ENCODE measurements at places on chromosomes 5 and 9.

DNA sequence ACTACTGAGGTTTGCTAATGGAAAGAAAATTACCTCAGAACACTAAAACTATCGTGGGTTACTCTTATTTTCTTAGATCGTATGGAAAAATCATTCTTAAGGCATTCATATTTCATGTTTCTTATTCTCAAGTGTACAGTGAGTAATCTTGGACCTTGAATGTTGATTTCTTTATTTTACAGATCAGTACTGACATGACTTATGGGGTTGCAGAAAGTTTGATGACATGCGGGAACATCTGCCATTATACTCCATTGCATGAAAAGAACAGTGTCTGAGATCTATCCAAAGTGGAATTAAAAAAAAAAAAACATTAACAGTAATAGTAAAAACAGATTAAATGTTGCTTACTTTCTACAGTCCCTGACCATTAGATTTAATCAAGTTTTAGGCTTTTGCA, 1290.2 kb upstream of the WWC1 start:
- no peak for DNase-seq

GRCh38 chr5:173549644-173550043, 66.8 kb downstream of the BOD1 start:
- no peak for DNase-seq

DNA sequence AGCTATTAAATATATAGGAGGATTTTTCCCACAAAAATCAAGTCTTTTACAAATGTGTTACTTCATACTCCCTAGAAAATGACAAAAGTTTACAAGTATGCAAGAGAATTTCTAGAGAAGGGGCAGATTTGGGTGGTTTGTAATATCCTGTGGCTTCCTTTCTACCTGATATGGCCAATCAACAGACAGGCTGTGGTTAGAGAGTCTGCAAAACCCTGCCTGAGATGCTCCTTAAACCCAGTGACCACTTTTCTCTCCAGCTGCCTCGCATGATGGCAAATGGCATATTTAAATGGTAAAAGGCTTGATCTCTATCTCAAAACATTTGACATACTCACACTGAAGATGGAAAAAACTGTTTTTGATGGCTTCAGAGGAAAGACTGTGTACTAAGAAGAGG, 550.1 kb upstream of the ZNF462 start:
- no peak for DNase-seq

DNA sequence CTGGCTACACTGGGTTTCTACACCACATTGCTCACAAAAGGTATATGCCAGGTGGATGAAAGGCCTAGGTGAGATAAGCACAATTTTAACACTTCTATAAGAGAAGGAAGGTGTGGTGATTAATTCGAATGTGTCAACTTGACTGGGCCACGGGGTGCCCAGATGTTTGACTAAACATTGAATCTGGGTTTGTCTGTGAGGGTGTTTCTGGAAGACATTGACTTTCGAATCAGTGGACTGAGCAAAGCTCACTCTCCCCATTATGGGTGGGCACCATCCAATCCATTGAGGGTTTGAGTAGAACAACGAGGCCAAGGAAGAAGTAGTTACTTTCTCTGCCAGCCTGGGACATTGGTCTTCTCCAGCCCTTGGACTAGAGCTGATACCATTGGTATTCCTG, 78.2 kb upstream of the COL5A1 start:
- DNase-seq, result no peak

DNA sequence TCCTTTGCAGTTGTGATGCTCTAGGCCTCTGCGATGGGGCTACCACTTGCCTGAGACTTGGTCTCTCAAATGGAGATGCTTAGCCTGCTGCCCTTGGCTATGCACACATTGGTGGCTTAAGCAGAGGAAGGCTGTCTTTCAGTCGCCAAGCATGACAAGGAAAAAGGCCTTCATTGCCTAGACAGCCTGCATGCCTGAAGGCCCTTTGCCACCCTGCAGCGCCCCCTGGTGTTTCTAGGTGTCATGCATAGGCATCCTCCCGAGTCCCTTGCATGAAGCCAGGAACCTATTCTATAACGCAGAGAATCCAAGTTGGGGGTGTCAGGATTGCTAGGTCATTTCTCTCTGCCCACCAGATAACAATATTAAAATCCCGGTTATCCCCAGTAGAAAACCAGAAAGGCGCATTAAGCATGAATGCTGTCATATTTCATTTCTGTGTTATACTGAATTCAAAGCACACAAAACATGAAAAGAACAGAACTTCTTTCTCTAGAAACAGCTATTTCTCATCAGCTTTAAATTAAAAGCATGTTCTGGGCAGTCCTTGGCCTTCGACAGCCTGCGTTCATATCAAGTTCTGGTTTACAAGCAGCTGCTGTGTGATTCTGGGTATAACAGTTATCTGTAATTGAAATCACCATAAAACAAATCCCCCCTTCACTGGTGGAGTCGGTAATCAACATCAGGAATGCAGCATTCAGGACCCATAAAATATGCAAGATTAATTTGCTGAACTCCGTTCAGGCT, 59.7 kb upstream of the TRPC7 start:
- no peak for DNase-seq

GRCh38 chr5:114250536-114250935, 111.3 kb upstream of the KCNN2 start:
- DNase-seq, result no peak

- DNase-seq, result no peak
Observed at GRCh38 chr5:104733063-104733669, 1170.6 kb upstream of the NUDT12 start.

DNA sequence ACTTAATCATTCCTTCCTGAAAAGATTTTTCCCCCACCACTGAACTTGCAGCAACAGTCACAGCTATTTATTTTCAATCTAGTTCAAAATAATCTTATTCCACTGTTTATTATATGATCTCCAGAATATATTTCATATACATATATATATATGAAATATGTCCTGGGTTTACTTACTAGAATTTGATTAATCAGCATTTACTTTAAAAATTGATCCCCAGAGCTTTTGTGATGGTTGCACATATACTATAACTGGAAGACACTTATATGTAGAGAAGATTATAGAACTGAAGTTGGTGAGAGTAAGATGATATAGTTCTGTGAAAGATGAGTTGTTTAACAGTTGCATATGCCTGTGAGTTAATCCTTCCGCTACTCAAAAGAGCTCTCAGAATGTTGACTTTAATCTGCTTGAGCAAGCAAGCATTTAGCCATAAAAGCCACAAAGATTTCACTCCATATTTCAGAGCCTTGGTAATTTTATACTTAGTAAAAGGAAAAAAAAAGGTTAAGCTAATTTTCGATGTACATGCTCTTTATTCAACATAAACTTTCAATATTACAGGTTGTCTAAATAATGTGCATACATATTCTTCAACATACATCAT, 399.3 kb upstream of the CDH9 start:
- no peak for DNase-seq

DNA sequence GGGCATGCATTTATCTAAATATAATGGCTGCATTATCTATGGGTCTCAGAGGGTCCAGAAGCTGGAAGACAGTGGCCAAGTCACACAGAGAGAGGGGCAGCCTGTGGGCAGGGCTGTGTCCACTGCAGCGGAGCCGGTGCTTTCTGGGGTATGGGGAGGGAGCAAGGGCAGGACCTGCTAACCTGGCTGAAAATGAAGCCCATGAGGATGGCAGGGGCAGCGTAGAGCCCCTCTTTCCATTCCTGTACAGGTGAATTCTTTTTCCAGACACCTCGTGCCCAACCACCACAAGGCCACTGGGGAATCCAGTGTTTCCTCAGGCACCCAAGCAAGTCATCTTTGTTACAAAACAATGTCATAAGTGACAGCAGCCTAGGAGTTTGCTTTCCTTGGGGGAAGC, 305.9 kb upstream of the IRX4 start:
- no peak for DNase-seq

DNA sequence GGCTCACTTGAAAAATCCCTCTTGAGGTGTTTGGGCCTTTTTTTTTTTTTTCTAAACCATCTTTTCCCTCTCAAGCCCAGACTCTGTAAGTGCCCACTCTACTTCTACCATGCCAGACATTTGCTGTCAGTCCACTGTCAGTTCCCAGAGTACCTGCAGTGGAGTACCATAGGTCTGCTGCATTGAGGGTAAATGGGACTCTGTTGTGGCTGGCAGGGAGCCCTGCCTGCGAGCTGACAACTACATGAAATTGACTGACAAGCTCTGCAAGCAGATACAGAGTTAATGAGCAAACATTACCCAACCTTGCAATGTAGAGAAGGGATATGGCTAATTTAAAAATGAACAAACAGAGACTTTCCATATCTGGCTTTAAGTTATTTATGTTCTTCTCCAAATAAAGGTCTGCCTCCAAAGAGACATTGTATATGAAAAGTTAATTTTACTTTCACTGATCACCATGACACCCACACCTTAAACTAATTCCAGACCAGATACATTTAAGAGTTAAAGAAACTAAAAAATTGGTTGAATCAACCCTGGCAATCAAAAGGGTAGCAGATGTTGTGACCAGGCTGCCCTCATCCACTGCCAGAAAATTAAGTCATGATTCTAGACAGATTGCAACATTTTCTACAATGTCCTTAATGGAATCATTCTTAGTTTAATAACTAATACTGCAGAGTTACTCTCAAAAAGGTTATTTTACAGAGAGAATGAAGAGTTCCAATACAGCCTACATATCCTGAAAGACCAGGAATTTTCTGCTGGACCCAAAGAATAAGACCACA, 100.4 kb upstream of the PAM start:
- no peak for DNase-seq

DNA sequence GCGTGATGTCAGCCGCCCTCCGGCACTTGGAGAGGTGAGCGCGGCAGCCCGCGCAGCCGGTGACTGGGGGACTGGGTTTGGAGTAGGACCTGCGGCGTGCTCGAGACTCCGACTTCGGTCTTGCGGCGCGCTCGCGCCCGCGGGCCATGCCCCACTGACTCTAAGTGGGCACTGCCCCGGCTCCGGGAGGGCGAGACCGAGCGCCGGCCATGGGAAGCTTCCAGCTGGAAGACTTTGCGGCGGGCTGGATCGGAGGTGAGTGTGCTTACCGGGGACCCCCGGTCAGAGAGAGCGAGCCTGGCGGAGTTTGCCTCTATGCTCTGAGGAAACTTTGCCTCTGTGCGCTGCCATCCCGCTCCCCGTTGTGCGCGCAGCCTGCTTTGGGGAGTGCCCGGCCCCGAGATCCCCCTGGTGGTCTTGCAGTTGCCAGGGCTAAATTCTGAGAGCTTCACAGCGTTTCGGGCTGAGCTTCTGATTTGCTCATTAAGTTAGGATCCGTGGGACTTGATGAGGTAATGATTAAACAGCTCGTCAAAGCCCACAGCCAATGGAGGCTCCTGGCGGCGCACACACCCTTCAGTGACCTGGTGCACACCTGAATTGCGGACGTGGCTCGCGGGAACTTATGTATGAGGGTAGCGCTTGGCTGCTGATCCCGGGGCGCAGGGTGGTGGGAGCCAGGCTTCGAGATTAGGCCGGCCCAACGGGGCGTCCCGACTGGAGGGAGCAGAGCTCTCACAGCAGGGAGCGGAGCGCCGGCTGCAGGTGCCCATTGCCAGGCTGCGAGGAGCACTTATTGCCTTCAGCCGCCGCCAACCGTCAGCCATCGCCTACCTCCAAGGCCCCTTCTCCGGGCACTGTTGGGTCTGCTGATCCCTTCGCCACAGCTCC, at the start of gene SLC25A48:
Gene SLC25A48 (plus strand): TSS at position 25 of the 891 bp plus-strand sequence. CDS start 185 bp downstream, at position 210.
- peak; percentile 43 for DNase-seq

DNA sequence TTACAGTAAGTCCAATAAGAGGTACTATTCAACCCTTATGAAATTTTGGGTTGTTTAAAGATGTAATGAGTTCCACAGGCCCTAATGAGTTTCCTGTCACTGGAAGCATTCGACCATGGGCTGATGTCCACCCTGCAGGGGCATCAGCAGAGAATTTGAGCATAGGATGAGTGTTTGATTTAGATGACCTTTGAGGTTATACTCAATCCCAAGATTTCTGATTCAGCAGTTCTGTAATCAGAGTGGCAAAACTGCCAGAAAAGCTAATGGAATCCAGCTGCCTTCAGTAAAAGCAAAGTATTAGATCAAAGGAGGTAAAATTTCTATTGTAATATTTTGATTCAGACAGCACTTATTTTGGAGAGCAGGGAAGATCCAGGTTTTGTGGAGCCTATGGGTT, 68.3 kb downstream of the COX7C start:
- DNase-seq, result no peak

DNA sequence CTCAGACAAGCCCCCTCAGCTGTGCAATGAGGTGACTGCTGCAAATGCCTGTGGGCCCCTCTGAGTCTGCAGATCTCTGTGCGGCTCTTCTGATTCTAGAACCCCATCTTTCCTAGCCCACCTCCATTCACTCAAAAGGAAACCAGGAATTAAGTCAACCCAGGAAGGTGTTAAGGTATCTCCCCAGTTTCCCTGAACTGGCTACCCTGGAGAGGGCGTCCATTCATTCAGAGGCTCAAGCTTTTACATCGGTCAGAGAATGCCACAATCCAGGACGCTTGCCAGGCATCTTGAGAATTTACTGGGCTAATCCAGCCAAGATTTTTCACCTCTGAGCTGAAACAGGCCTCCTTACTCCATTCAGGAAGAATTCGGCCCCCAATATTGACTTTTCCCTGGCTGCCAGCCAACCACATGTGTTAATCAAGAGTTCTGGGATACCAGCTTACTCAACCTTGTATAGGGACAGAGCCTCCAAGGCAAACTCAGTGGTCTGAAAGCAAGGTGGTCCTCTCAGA, 889 bp upstream of the ADAMTS12 start:
- DNase-seq, result no peak

DNA sequence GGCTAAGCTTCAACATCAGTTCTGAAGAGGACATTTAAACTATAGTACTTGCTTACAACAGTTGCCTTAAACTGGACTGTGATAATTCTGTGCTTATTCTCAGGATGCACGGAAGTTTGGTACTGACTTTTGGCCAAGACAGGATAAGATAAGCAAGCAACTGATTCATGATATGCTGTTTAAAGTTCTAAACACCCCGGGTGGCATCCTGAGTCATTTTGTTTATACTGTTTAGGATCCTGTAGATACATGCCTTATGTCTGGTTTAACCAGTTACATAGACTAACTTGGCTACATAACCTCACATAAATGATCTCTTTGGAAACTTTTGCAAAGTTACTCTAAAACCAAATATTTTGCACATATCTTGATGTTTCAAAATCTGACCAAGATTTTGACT, 95.9 kb downstream of the CDH9 start:
- no peak for DNase-seq

- no peak for DNase-seq
Observed at GRCh38 chr9:124352616-124353015, 62.6 kb downstream of the PSMB7 start.

DNA sequence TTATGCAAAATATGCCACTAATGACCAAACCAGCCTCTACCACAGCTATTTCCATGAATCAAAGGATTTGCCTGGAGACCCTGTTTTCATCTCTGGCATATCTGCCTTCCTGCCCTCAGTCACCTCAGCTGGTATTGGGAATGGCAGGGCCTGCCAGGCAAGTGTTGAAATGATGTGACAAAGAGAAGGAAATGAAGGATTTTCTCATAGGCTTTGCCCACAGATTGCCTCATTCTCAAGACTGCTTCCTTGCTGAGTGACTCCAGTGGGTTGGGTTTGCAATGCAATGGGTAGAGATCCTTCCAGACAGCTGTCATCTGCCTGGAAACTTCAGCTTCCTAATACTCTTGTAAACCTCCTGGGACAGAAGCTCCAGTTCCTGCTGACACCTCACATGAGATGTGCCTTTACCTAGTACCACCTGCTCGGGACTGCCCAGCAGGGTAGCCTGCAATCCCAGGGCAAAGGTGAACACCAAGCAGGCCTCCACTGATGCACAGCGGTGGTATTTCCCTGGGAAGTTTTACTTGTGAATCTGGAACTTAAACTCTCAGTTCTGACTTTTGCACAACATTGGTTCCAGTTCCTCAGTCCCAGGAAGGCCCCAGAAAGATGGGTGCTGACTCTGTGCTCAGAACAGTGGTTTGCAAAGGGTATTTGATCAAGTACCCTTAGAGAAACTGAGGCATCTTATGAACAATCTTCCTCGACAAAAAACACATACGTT, 64.8 kb upstream of the SLC1A1 start:
- no peak for DNase-seq
